ENCODE measurements at places on chromosomes 2 and 18.
A peak's percentile ranks its signal among the peaks of the same experiment; 100 is the strongest.

GRCh38 chr2:212117926-212118325 lies 420.7 kb downstream of the ERBB4 start:
- no peaks in the 10 kb centered on the region for H3K27me3 ChIP-seq
- H3K4me3 ChIP-seq = no peak overlapping the region
- DNase-seq = no peak
- H3K36me3 ChIP-seq = peaks cover 2% of the 10 kb centered on the region
- peaks cover 12% of the 10 kb centered on the region for H3K4me1 ChIP-seq

GRCh38 chr2:166593403-166593802 lies 99.4 kb upstream of the SCN7A start:
- H3K4me1 ChIP-seq = no peaks in the 10 kb centered on the region
- no peak for DNase-seq
- no peak overlapping the region for H3K27ac ChIP-seq
- no peak overlapping the region for H3K4me3 ChIP-seq

DNA sequence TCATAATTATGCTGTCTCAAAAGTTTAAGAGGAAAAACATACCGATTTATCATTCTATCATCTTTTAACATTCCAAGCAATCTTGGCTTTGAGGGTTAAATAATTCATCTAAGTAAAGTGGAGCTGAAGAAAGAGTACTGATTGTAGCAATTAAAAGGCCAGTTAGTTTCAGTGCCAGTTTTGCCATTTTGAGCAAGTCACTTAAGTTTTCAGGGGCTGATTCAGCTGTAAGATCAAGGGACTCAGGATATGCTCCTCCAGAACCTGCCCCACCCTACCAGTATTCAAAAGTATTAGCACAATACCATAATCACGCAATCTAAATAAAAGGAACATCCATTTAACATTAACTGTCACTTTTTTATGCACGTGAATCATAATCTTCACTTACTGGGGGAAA lies 1.9 kb downstream of the SS18 start:
- H3K4me1 ChIP-seq = peaks cover 36% of the 10 kb centered on the region
- H3K27ac ChIP-seq = no peak overlapping the region
- peaks cover 3% of the 10 kb centered on the region for H3K36me3 ChIP-seq
- H3K4me3 ChIP-seq = peak overlapping the region; percentile 99
- no peak for DNase-seq
- no peaks in the 10 kb centered on the region for H3K27me3 ChIP-seq

DNA sequence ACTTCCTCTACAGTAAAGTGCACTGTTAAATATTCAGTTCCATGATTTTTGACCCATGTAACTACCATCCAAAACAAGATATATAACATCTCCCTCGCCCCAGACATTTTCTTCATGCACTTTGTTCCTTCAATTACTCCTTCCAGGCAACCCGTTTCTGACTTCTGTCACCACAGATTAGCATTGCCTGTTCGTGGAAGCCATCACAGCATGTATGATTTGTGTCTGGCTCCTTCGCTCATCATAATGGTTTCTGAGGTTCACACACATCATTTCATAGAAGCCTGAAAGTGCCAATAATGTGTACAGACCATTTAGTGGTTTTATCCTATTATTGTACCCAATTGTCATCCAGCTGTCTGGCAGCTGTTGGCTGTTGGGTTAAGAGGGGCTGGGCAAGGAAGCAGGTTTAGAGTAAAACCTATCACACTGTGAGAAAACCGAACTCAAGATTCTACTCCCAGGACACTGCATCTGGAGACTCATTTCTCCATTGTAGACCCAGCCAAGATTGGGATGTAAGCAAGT lies 16.1 kb downstream of the ARHGAP28 start:
- H3K4me3 ChIP-seq = no peak overlapping the region
- peaks cover 10% of the 10 kb centered on the region for H3K36me3 ChIP-seq
- no peak overlapping the region for H3K27ac ChIP-seq

DNA sequence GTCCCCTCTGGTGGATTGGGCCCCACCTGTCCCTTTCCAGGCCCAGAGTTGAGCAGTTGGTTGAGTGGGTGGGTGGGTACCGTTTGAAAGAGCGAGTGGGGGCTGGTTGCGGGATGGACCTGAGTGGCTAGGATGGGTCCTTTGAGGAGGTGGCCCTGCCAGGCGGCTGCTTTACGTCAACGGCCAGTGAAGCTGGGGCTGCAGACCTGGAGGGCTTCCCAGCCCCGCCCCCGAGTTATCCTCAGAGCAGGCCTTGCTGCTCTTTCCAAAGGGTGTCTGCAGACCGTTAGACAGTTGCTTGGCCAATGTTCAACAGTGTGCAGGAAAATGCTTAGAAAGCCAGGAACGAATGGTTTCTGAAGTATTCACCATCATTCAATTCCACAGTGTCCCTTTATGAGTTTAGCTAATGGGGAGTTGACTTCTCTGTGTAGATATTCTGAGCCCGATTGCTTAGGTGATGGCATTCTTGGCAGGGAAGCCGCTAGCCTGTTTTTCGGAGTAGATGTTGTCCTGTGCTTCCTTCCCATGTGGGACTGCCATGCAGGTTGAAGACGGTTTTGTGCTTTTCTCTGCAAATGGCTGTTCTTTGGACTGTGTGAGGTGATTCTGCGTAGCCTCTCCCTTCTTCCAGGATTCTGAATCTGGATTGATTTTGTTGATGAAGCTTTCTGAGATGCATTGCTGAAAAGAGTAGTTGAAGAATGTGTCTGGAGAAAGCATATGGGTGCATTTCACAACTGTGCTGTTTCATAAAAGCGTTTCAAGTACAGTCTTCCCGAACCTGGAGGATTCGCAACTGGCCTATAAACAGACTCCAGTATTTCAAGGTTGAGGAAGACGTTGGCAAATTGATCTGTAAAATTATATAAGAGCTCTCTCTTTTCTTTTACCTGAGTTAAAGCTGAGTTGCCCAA lies 45.8 kb downstream of the LDLRAD4 start:
- H3K4me3 ChIP-seq = no peak overlapping the region
- H3K27me3 ChIP-seq = peaks cover under 1% of the 10 kb centered on the region
- H3K4me1 ChIP-seq = peaks cover 29% of the 10 kb centered on the region
- H3K27ac ChIP-seq = no peak overlapping the region

DNA sequence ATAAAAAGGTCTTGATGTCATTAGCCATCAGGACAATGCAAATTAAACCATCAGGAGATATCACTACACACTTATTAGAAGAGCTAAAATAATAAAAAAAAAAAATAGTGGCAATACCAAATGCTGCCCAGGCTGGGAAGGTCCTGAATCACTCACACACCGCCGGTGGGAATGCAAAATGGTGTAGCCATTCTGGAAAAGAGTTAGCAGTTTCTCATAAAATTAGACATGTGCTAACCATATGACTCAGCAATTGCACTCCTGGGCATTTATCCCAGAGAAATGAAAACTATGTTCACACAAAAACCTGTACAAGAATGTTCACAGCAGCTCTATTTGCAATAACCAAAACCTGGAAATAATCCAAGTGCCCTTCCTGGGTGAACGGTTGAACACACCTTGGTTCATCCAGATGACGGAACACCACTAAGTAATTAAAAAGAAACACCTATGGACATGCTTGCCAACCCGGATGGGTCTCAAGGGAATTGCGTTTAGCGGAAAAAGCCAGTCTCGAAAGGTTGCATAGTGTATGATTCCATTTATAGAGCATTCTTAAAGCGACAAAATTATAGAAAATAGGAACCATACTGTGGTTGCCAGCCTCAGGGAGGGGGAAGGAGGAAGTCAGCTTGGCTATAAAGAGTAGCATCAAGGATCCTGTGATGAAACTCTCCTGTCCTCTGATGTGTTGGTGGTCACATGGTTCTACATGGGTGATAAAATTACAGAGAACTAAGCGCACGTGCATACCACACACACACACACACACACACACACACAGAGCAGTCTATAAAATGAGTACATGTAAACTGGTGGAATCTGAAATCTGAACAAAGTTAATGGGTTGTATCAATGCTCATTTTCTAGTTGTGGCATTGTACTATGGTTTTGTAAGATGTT lies 4.6 kb downstream of the MBP start:
- H3K36me3 ChIP-seq = no peaks in the 10 kb centered on the region
- H3K27me3 ChIP-seq = peaks cover 51% of the 10 kb centered on the region
- no peak for DNase-seq

GRCh38 chr2:81324046-81324445 lies 1019.5 kb upstream of the LRRTM1 start:
- H3K36me3 ChIP-seq = no peaks in the 10 kb centered on the region
- no peaks in the 10 kb centered on the region for H3K4me1 ChIP-seq
- no peak overlapping the region for H3K27ac ChIP-seq
- DNase-seq = no peak
- no peaks in the 10 kb centered on the region for H3K27me3 ChIP-seq
- H3K4me3 ChIP-seq = no peak overlapping the region

DNA sequence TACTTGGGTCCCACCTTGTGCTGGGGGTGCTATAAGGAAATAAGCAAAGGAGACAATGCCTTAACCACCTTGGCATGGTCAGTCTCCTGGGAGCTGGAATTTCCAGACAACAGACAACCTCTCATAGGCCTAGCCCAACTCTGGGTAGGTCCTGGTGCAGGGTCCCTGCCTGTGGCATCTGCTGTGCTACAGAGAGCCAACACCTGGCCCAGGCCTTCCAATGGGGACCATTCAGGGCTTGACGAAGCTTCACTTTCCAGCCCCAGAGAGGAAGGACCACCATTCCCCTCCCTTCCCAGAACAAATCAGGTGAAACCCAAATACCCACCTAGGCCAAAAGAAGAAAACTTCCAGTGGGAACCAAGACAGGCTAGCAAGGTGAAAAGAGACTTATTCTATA lies 82.8 kb downstream of the SMAD7 start:
- H3K4me1 ChIP-seq = peaks cover 9% of the 10 kb centered on the region
- DNase-seq = no peak
- no peak overlapping the region for H3K27ac ChIP-seq
- H3K27me3 ChIP-seq = no peaks in the 10 kb centered on the region
- H3K4me3 ChIP-seq = no peak overlapping the region
- H3K36me3 ChIP-seq = peaks cover 3% of the 10 kb centered on the region

- DNase-seq = no peak
- no peaks in the 10 kb centered on the region for H3K27me3 ChIP-seq
- no peaks in the 10 kb centered on the region for H3K4me1 ChIP-seq
- no peaks in the 10 kb centered on the region for H3K36me3 ChIP-seq
- no peak overlapping the region for H3K4me3 ChIP-seq
These were observed 52.2 kb upstream of the GALNT13 start for GRCh38 chr2:153819501-153819900.

GRCh38 chr2:120453635-120453998 lies 107.7 kb downstream of the INHBB start:
- no peaks in the 10 kb centered on the region for H3K4me1 ChIP-seq
- peaks cover 67% of the 10 kb centered on the region for H3K27me3 ChIP-seq
- H3K36me3 ChIP-seq = peaks cover 8% of the 10 kb centered on the region
- DNase-seq = no peak

- no peaks in the 10 kb centered on the region for H3K4me1 ChIP-seq
These were observed 82.2 kb upstream of the TNP1 start for GRCh38 chr2:216942016-216942415.

DNA sequence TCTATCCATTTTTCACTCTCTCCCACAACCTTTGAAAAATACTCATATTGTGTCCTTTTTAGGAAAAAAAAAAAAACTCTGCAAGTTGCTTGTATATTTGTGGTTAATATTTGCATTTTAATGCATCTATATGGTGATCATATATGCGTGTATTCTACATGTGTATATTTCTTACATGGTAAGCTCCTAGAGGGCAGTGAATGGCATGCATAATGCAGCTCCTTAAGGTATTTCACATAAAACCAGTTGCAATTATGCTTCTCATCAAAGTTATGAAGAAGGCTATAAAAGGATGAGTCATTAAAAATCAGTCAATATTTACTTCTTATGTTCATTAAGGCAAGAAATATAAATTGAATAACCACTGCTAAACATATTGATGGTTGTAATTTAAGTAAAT lies 100.8 kb downstream of the LRP1B start:
- no peaks in the 10 kb centered on the region for H3K27me3 ChIP-seq
- H3K4me3 ChIP-seq = no peak overlapping the region
- DNase-seq = no peak
- no peaks in the 10 kb centered on the region for H3K4me1 ChIP-seq

GRCh38 chr2:120177001-120177621 lies 46.1 kb downstream of the TMEM185B start:
- H3K27ac ChIP-seq = no peak overlapping the region
- no peak overlapping the region for H3K4me3 ChIP-seq
- no peaks in the 10 kb centered on the region for H3K27me3 ChIP-seq
- DNase-seq = no peak

GRCh38 chr18:58865033-58865590 lies 435 bp downstream of the ZNF532 start:
- peaks cover 79% of the 10 kb centered on the region for H3K4me1 ChIP-seq
- H3K36me3 ChIP-seq = peaks cover 35% of the 10 kb centered on the region
- no peak for DNase-seq

- no peaks in the 10 kb centered on the region for H3K36me3 ChIP-seq
- no peak overlapping the region for H3K4me3 ChIP-seq
- DNase-seq = no peak
- no peaks in the 10 kb centered on the region for H3K27me3 ChIP-seq
- H3K4me1 ChIP-seq = peaks cover 49% of the 10 kb centered on the region
These were observed 39.5 kb downstream of the AOX1 start for GRCh38 chr2:200625282-200625681.

GRCh38 chr2:102758439-102758838 lies 3.4 kb upstream of the TMEM182 start:
- no peak for DNase-seq
- no peaks in the 10 kb centered on the region for H3K4me1 ChIP-seq
- H3K4me3 ChIP-seq = no peak overlapping the region

GRCh38 chr2:240670402-240670801 lies 12.3 kb downstream of the AQP12B start:
- no peaks in the 10 kb centered on the region for H3K4me1 ChIP-seq
- no peaks in the 10 kb centered on the region for H3K36me3 ChIP-seq
- no peak for DNase-seq
- no peak overlapping the region for H3K27ac ChIP-seq
- peaks cover 54% of the 10 kb centered on the region for H3K27me3 ChIP-seq
- H3K4me3 ChIP-seq = no peak overlapping the region

GRCh38 chr2:35871672-35872071 lies 483.9 kb upstream of the CRIM1 start:
- H3K27ac ChIP-seq = no peak overlapping the region
- H3K36me3 ChIP-seq = no peaks in the 10 kb centered on the region
- no peak overlapping the region for H3K4me3 ChIP-seq
- no peaks in the 10 kb centered on the region for H3K4me1 ChIP-seq
- DNase-seq = no peak

DNA sequence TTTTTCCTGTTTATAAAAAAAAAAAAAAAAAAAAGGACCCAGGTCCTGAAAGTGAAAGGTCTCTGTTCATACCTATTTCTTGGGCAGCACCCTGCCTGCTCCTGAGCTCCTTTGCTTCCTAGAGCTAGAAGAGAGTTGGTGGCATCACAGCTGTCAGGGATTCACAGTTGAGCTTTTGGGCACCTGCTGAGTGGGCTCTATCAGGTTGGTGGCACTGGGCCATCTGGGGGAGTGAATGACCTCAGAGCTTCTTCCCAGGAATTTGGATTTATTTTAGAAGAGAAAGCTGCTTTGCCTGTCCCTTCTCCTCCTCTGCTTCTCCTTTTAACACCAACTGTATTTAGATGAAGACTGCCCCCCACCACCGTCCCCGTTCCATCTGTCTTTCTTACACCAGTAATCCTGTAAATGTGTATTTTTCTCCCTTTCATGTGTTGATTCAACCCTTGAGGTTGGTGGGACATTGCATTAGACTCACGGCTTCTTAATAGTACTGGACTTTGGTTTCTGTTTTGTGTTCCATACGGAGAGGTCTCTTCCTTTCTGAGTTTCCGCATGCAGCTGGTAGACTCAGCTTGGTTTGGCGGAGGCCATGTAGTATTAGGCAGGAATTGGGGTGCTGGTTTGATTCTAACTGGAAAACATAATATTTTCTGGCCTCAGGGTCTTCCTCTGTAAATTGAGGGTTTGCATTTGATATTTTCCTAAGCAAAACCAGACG lies 7.6 kb upstream of the MGAT5 start:
- H3K4me1 ChIP-seq = peaks cover 13% of the 10 kb centered on the region
- H3K27ac ChIP-seq = no peak overlapping the region
- H3K4me3 ChIP-seq = no peak overlapping the region
- no peak for DNase-seq
- no peaks in the 10 kb centered on the region for H3K27me3 ChIP-seq
- H3K36me3 ChIP-seq = no peaks in the 10 kb centered on the region

Data from neural crest cell (in vitro differentiated cells).